AG10803 (cell line): ENCODE measurements at places on chromosomes 2 and 18.

GRCh38 chr2:12767996-12768624 lies 51.4 kb downstream of the TRIB2 start:
- no peak for DNase-seq

DNA sequence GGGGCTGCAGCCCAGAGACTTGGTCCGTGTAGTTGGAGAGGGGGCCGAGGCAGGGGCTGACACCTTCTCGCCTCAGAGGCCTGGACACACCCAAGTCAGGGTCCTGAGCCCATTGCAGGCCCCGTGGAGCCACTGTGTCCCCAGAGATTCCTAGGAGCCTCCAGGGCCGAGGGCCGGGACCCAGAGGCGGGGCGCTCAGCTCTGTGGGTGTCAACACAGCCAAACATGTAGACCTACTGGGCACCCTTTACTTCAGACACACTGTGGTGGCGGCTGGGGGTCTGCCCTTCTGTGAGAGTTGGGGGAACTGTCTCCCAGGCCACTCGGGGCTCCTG lies 459 bp upstream of the ESPNL start:
- DNase-seq: no peak

GRCh38 chr2:46332686-46333281 lies 35.6 kb downstream of the EPAS1 start:
- peak; percentile 77 for DNase-seq

GRCh38 chr2:46922606-46923005 lies 7.0 kb upstream of the MCFD2 start:
- DNase-seq: no peak

GRCh38 chr2:168639018-168639417 lies 163.4 kb upstream of the NOSTRIN start:
- no peak for DNase-seq

DNA sequence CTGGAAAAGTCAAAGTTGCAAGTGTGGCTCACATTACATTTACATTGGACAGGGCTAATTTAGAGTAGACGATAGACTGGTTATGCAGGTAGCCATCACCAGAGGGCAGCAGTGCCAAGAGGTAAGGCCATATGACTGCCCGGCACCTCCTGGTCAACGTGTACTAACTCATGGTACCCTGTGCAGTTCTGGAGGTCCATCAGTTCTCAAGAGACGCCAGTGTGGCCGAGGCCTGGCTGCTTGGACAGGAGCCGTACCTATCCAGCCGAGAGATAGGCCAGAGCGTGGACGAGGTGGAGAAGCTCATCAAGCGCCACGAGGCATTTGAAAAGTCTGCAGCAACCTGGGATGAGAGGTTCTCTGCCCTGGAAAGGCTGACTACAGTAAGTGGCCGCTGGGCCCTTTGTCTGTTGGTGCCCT lies 65.8 kb upstream of the EML6 start:
- no peak for DNase-seq

- peak; percentile 55 for DNase-seq
Observed at GRCh38 chr2:167209784-167210183, 321.5 kb downstream of the XIRP2 start.

- no peak for DNase-seq
Observed at GRCh38 chr2:149134335-149134923, 95.9 kb downstream of the LYPD6B start.

GRCh38 chr2:118981632-118982031 lies 39.6 kb downstream of the MARCO start:
- DNase-seq: no peak

- peak; percentile 40 for DNase-seq
Observed at GRCh38 chr2:170155022-170155722, 22.8 kb upstream of the MYO3B start.

DNA sequence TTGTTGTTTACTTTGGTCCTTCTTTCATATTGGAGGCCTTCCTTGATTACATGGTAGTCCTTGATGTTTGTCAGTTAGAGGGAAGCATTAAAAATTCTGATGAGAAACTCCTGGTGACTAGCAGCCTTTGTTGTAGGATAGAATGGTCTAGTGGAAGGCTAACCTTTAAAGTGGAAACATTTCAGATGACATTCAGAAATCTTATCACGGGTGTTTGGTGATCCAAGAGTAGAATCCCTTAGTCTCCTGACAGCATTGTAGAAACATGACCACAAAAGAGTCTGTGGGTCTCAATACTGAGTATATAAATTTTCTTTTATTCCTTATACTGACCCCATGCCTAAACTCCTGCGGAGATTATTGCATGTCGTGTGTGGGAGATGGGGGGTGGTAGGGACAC lies 13.4 kb downstream of the MARCHF7 start:
- DNase-seq: no peak

GRCh38 chr2:185687967-185688366 lies 50.6 kb upstream of the FSIP2 start:
- no peak for DNase-seq

DNA sequence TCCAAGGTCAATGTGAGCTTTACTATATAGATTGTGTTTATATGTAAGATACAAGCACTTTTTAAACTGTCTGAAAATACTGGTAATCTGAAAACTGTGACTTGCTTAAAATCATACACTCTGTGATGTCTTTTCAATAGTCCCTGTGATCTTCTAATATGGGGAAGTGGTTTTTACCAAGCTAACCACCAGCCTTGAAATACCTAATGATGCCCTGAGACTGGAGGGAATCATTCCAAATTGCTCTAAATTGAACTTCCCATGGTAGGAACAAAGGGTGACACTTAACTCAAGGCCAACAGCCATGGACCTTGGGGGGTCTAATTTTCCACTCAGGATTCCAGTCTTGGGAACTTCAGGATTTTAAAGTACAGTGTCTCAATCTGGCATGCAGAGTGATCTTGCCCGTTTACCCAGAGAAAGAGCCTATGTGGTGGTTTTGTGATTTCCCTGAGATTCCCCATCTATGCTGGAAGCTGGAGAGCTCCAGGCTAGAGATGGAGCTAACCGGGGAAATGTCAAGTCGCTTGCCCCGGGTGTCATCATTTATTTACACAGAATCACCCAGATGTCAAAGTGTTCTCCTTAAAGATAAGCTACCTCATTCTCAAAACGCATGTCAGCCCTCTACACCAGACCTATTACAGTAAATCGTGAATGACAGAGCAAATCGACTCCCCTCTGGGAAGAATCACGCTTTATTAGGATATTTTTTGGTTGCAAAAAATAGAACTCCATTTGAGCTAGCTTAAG lies 198.5 kb downstream of the SP3 start:
- DNase-seq: no peak

- DNase-seq: no peak
Observed at GRCh38 chr2:46562451-46562840, 83.1 kb downstream of the TMEM247 start.

DNA sequence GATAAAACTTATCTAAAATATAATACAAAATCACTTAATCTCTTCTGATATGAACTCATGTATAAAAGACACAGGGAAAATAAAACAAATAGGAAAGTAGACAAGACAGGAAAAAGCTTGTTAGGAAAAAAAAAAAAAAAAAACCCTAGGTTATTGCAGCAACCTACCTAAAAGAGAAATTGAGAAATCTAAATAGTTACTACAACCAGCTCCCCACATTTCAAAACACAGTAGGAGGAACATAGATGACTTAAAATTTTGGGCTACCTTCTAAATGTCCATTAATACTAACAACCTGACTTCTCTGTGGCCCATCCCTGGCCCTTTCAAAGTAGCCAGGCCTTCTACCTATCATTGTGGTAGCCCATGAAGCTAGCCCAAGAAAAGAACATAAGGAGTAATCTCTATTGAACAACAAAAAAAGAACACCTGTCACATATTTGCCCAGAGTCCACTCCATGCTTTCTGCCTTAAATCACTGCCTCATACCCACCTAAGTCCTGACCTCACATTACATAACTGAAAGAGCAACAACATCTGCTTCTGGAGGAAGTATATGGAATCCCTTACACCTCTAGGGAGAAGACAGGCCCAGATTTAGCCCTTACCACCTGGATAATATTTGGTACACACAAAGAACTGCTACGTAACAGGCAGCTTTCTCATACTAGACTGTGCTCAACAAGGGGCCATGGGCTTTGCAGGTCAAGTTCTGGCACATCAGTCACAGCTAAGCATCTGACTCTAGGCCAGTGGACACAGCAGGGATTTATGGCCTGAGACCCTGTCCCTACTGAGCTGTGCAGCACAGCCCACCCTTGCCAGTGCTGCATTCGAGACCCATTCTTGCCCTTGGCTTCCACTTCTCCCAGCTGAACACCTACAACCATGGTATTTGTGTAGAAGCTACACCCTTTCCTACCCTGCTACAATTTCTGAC lies 8.5 kb downstream of the SUCLG1 start:
- peak; percentile 12 for DNase-seq

DNA sequence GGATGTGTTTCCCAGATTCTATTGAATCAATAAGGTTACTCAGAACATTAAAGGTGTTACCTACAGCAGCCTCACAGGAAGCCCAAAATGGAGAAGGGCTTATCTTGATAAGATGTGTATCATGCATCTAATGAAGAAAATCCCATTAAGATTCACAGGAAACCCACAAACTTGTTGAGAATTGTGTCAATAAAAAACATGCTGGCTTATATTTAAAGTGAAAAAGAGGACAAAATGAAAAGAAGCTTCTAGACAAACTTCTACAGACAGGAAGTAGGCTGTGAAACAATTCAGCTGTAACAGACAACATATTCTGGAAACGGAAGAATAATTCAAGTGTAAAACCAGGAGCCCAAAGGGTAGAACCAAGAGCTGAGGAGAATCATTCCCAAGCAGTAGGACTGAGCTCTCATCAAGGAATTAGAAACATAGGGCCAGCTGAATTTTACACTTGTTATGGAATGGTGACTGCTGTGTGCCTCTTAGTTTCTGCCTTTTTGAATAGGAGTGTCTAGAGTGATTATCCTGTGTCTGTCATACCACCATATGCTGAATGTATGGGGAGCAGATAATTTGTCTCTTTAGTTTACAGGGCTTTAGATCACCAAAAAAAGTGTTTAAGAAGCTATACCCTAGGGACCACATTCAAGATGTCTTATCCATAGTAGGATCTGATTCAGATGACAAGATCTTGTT lies 9.6 kb downstream of the IMMT start:
- DNase-seq: no peak

- peak; percentile 82 for DNase-seq
Observed at GRCh38 chr2:174577967-174578589, 19.5 kb downstream of the WIPF1 start.

GRCh38 chr2:234476766-234477165 lies 20.1 kb downstream of the ARL4C start:
- DNase-seq: no peak

DNA sequence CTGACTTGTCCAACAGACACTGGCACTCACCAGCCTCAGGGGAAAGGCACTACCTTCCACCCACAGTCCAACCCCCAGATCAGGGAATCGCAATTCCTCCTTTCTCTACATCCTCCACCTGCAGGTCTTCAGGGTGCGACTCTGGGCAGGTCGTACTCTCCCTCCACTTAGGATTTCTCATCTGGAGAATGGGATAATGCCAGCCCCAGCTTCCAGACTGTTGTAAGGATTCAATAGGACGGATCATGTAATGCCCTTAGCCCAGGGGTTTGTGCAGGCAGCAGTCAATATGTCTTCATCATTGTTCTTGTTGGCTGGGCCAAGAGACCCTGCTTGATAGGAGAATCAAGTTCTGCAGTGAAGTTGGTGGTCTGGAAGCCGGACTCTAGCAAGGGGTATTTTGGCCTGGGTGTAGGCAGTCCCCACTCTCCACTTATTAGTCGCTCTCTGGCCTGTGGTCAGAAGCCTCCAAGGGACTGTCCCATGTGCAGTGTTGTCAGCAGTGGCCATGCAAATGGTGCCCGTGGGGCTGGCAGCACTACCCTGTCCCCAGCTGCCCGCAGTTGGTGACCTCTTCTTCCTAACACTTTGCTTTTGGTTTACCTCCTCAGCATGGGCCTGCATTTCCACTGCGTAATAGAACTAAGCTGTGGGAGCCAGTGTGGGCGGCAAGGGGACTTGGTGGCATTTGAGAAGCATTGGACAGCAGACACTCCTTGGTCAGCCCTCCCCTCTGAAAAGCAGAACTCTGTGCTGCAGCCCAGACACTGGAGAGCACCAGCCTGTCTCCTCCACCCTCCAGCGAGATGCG lies 172.4 kb upstream of the HS6ST1 start:
- DNase-seq: no peak

- DNase-seq: no peak
Observed at GRCh38 chr2:11355194-11356053, 11.0 kb upstream of the ROCK2 start.

GRCh38 chr2:10085043-10085667 lies 4.9 kb upstream of the CYS1 start:
- DNase-seq: no peak

DNA sequence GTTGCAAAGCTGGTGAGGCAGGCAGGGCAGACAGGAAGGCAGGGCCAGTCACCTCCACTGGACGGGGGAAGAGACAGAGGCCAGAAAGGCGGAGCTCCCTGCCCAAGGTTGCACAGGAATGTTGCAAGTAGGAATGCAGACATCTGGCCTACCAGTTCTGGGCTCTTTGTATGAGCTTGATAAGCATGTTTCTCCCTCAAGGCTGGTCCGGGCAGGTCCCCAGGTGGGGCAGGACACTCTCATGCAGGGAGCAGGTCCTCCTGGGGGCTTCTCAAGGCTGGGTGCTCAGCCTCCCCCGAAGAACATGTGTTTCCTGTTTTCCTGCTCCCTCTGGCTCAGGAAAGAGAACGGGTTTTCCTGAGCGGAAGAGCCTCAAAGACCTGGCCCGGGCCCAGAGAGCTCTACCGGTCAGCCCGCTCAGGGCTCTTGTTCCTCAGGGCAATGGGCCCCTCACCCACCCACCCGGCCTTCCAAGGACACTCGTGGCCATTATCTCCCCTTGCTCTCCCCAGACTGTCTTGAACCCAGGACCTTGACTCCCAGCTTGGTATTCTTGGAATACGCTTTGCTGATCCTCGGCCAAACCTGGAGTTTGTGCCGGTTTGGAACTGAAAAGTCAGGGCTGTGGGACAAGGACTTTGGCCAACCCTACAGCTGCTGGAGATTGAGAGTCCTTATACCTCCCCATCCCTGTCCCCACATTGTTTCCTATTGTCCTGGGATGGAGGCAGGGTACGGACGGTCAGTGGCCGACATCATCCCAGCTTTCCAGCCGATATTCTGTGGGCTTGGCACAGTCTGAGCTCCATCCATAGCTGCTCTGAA lies 87.7 kb upstream of the HAAO start:
- DNase-seq: no peak

DNA sequence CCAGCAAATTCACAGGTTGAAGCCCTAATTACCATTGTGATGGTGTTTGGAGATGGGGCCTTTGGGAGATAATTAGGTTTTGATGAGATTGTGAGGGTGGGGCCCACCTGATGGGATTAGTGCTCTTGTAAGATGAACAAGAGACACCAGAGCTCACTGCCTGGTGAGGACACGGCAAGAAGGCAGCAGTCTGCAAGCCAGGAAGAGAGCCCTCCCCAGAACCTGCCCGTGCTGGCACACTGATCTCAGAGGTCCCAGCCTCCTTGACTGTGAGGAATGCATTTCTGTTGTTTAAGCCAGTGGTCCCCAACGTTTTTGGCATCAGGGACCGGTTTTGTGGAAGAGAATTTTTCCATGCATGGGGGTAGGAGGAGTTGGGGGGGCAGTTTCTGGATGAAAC lies 240.7 kb downstream of the KLHL29 start:
- DNase-seq: no peak

DNA sequence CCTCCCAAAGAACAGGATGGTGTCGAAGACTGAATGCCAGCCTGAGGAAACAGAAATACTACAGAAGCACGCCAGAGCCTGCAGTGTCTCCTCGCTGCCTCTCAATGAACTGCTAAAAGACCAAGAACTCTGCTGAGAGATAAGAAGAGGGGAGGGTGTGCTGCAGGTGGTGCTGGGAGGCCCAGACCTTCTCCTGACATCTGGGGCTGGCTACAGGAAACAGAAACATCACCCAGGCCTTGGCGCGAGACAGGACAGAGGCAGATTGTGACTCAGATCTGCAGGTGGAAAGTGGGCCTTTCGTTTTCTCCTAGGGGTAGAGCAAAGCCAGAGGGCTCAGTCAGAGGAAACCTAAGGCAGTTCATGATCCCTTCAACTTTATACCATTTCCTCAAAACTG lies 250.3 kb upstream of the TCF4 start:
- DNase-seq: no peak
